M059J (cell line): ENCODE measurements at places on chromosomes 1 and 21. TPM values are rescaled to one million over a fixed set of nuclear protein-coding genes. Genes with fewer than 3 reads are reported as not detected.

- peak; percentile 55 for DNase-seq
Observed at GRCh38 chr1:224644553-224645154, 28.5 kb downstream of the CNIH3 start.

Gene CADM3
- total RNA-seq: 0.47 and 0.54 TPM in 2 replicates

- DNase-seq: no peak
Observed at GRCh38 chr1:41508290-41508689, 23.8 kb upstream of the EDN2 start.

Gene CROCC
- total RNA-seq: 4.6 and 4.8 TPM in 2 replicates

Gene IL19
- not detected in 2 replicates for total RNA-seq

DNA sequence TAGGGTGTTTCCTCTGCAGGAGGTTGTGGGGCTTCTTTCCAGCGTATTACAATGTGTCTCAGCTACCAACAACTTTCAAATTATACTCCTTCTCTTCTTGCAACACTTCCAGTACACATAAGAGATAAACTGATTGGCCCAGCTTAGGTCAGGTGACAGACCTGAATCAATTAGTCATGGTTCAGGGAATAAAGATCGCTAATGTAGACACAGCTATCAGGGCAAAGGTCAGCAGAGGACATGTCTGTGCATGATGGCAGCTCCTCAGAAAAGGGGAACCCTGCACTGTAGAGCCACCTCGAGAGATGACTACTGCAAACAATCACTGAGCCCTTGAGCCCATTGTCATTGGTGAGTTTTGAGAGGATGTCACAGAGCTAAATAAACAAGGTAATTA, 36.8 kb upstream of the PKN2 start:
- DNase-seq: no peak

Gene PCP4
- not detected in 2 replicates for total RNA-seq

DNA sequence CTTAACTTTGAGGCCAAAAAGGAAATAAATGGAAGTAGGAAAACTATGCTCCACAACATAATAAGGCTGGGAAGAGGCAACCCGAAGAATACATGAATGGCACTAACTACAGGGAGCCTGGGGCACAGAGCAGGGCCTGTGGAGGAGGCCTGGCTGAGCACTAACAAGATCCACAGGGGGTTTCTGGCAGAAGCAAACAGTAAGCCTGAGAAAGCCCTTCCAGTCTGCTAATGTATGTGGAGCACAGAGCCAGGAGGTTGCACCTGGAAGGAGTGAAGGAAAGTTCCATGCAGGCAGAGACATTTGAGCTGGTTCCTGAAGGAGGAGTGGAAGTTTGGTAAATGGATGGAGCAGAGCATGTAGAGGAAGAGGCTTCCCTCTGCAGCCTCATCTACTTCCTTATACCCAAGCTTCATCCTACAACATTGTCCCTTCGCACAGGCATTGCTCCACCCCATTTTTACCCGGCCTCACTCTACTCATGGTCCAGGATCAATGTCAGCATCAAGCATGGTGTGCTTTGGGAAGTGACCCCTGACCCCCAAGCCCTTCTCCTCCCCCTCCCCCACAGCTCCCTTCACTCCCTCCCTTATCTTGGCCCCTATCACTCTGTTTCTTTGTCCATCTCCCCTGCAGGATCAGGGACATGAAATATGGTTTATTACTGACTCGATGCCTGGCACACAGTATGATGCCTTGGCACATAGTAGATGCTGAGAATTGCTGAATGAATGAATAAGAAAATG, 23.3 kb downstream of the SHISA4 start:
- DNase-seq: no peak

- no peak for DNase-seq
Observed at GRCh38 chr1:30313176-30313575, 410.2 kb downstream of the MATN1 start.

- DNase-seq: no peak
Observed at GRCh38 chr1:92695104-92695503, 89.8 kb downstream of the EVI5 start.

Gene TGFB2
- total RNA-seq: 50.4 and 74.2 TPM in 2 replicates

Gene CD5L
- total RNA-seq: 0.10 TPM in 1 of 2 replicates, not detected in the other

Gene MTFR1L
- total RNA-seq: 45.0 and 45.6 TPM in 2 replicates

DNA sequence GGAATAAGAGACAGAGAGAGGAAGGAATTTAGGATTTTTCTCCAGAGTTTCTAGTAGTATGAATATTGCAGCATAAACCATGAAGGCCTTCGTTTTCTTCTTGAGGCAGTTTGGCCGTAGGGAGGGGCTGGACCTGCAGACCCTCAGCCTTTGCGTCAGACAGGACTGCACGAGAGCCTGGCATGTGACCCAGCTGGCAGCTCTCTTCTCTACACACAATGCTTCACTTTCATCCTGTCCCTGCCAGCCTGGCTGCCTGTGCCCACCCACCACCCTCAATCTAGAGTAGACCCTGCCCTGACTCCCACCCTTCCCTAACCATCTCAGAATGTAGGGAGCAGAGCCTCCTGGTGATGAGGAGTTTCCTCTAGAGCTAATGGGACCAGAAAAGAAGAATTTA, 1.6 kb downstream of the CA14 start:
- no peak for DNase-seq

GRCh38 chr1:226125097-226125630, 61.4 kb downstream of the ACBD3 start:
- peak; percentile 71 for DNase-seq

DNA sequence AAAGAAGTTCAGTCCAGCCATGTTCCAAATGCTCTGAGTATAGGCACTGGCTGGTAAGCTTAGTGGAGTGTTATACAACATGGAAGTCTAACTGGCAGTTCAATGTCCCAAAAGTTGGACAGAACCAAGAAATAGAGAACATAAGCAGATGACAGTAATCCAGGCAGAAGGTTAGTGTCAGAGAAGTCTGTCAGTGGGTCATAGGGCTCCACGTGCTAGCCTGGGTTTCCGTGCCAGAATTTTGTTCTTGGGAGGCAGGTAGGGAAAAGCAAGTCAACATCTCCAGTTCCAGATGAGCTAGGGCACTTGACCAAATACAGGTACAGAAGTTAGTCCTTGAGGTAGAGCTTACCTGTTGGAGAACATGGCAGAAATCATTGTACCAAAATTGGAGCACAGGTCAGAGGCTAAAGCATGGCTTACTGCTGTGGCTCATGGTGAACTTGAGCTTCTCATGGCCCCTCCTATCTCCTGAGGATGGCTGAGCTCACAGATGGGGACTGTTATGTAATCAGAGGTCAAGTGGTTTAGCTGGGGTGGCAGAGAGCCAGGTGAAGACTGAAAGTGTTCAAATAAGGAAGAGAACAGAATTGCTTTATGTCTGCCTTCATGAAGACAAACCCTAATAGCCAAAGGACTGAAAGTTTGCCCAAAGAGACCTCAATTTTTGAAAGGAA, 170.8 kb downstream of the NFIA start:
- peak; percentile 4 for DNase-seq

Gene KRTAP7-1
- total RNA-seq: not detected in 2 replicates

- DNase-seq: no peak
Observed at GRCh38 chr1:60886793-60887331, 195.5 kb upstream of the NFIA start.

DNA sequence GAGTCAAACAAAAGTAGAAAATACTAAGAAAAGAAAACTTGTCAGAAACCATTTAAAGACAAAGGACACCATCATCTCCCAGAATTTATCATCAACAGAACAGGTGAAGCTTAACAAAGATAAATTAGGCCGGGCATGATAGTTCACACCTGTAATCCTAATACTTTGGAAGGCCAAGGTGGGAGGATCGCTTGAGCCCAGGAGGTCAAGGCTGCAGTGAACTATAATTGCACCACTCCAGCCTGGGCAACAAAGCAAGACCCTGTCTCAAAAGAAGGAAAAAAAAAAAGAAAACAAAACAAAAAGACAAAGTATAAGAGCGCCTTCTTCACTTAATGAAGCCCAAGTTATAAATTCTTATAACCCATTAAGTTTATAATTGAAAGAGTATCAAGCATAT, 25.6 kb downstream of the RERE start:
- no peak for DNase-seq
